ENCODE measurements at places on chromosomes 2 and 18.

DNA sequence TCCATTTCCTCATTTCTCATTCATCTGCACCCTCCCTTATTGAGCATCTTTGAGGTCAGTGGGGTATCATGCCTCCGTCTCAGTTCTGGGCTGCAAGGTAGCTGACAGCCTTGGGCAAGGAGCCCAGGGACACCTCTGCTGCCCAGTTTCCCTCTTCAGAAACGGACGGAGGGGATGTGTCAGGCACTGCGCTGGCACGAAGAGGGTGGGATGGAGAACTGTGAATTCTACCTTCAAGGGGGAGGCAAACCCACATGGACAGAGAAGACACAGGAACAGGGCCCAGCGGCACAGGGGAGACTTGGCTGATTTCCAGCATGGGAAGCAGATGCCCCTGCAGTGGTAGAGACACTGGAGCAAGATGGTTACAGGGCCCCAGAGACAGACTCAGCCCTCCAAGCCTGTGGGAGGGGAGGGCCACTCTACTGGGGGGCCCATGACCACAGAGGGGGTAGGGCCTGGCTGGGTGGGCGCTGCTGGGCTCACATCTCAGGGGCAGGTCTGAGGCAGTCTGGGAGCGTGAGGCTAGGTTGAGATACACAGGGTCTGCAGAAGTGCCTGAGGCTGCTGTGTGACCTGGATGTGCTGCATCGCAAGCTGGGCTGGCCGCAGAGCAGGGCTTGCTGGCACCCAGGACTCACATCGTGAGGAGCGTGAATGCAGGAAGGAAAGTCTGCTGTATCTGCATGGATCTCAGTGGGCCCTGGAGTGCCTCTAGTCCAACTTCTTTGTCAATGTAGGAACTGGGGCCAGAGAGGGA lies 92.3 kb downstream of the HS1BP3 start:
- no peak overlapping the region for H3K27ac ChIP-seq
- no peaks in the 10 kb centered on the region for H3K36me3 ChIP-seq
- no peak overlapping the region for H3K4me3 ChIP-seq
- H3K4me1 ChIP-seq, result no peaks in the 10 kb centered on the region
- DNase-seq, result no peak

DNA sequence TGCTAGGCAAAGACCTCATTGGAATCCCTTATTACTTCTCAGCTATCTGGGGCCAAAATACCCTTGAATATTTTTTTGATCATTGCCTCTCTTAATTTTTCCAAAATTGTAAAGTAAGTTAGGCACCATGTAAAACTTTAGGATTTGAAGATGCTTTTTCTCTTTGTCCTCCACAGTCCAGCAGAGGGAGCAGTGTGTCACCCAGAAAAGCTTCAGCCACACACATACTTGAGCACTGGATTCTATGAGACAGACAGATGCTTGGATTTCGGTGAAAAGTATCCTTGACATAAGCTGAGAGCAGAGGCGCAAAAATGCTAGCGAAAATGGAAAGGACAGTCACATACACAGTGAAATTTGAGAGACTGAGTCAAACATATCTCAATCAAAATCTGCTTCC lies 74.7 kb upstream of the KCNJ3 start:
- no peak overlapping the region for H3K4me3 ChIP-seq
- H3K4me1 ChIP-seq, result no peaks in the 10 kb centered on the region
- no peak for DNase-seq
- no peaks in the 10 kb centered on the region for H3K36me3 ChIP-seq
- no peaks in the 10 kb centered on the region for H3K27me3 ChIP-seq
- H3K27ac ChIP-seq, result no peak overlapping the region

DNA sequence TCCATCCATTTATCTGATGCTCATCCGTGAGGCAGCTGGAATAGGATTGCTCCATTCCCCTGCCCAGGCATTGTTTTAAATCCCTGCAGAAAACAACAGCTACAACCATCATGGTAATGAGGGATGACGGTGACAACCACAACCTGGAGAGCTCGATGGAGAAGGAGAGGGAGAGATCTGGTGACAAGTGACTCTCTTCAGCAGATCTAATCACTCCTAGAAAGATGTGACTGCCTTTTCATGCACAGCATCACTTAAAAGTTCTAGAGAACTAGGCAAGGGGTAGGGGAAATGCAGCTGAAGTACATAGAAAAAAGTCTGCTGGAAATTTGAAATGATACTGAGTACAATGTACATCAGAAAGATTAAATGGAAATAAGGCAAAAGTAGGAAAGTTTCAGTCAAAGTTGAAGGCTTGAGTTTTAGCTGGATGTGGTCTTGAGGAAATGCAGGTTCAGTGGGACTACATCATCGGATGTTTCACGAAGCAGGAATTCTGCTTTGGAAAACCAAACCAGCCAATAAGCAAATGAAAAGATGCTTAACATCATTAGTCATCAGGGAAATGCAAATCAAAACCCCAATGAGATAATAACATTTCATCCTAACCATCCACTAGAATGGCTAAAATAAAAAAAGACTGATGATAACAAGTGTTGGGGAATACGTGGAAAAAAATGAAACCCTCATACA lies 6.8 kb upstream of the ARHGAP25 start:
- no peak for DNase-seq
- no peaks in the 10 kb centered on the region for H3K36me3 ChIP-seq
- H3K27ac ChIP-seq, result no peak overlapping the region

DNA sequence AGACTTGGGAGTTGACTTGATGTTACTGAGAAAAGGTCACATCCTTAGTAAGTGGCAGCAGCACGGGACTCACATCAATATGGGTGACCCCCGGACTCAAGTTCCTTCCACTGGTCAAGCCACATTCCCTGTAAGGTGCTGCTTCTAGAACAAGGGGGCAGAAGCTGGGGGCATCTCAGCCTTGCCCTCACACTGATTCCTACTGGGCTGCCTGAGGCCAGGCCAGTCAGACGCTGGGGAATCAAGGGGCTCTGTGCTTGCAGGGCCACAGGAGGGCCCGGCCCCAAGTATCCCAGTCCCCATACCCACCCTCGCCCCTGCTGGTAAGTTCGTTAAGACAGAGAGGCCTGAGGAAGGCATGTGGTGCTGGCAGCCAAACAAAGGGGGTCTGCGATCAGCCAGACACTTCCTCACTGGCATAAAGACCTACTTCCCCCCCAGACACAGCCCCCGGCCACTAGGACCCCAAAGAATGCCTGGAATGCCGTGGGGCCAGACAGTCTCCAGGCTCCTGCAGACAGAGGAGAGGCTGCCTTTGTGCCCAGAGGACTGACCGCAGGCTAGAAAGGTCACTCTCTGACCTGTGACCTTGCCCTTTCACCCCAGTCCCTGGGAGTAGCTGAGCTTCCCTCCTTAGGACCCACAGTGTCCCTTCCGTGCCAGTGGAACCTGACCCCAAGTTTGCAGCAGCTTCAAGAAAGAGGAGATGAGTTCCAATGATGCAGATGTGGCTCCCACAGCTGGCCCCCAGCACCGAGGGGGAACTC lies 83.6 kb downstream of the HS1BP3 start:
- H3K27me3 ChIP-seq, result no peaks in the 10 kb centered on the region
- no peak overlapping the region for H3K4me3 ChIP-seq
- H3K4me1 ChIP-seq, result peaks cover 3% of the 10 kb centered on the region
- no peak for DNase-seq
- no peaks in the 10 kb centered on the region for H3K36me3 ChIP-seq

- no peak overlapping the region for H3K4me3 ChIP-seq
- DNase-seq, result no peak
- H3K4me1 ChIP-seq, result peaks cover 3% of the 10 kb centered on the region
- H3K36me3 ChIP-seq, result no peaks in the 10 kb centered on the region
- no peak overlapping the region for H3K27ac ChIP-seq
Observed at GRCh38 chr2:12223732-12224131, 477.3 kb downstream of the LPIN1 start.

- H3K27ac ChIP-seq, result no peak overlapping the region
- no peaks in the 10 kb centered on the region for H3K36me3 ChIP-seq
- no peaks in the 10 kb centered on the region for H3K27me3 ChIP-seq
- H3K4me1 ChIP-seq, result peaks cover 2% of the 10 kb centered on the region
- DNase-seq, result no peak
Observed at GRCh38 chr2:62287899-62288880, 92.3 kb downstream of the B3GNT2 start.

DNA sequence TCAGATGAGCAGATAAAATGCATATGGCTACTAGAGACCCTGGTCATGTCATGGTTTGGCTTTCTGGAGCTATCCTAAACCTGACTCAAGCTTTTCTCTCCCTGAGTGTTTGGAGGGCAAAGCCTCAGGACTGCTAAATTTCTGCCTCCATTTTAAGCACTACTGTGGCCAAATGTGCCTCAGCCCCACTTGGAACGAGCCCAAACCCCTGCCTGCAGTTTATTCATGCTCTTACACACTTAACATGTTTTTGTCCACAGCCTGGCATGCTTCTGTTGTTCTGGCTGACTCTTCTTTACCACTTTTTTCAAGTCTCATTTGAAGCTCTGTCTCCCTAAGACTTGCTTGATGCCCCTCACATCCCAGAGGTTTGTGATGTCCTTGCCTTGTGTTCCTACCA lies 24.7 kb downstream of the MGAT5 start:
- no peak overlapping the region for H3K4me3 ChIP-seq
- H3K4me1 ChIP-seq, result no peaks in the 10 kb centered on the region
- H3K27ac ChIP-seq, result no peak overlapping the region
- H3K27me3 ChIP-seq, result no peaks in the 10 kb centered on the region
- H3K36me3 ChIP-seq, result no peaks in the 10 kb centered on the region
- no peak for DNase-seq

- H3K36me3 ChIP-seq, result no peaks in the 10 kb centered on the region
- no peak for DNase-seq
- no peak overlapping the region for H3K4me3 ChIP-seq
- no peaks in the 10 kb centered on the region for H3K4me1 ChIP-seq
- H3K27me3 ChIP-seq, result no peaks in the 10 kb centered on the region
Observed at GRCh38 chr2:158586491-158586890, 129.7 kb downstream of the PKP4 start.

DNA sequence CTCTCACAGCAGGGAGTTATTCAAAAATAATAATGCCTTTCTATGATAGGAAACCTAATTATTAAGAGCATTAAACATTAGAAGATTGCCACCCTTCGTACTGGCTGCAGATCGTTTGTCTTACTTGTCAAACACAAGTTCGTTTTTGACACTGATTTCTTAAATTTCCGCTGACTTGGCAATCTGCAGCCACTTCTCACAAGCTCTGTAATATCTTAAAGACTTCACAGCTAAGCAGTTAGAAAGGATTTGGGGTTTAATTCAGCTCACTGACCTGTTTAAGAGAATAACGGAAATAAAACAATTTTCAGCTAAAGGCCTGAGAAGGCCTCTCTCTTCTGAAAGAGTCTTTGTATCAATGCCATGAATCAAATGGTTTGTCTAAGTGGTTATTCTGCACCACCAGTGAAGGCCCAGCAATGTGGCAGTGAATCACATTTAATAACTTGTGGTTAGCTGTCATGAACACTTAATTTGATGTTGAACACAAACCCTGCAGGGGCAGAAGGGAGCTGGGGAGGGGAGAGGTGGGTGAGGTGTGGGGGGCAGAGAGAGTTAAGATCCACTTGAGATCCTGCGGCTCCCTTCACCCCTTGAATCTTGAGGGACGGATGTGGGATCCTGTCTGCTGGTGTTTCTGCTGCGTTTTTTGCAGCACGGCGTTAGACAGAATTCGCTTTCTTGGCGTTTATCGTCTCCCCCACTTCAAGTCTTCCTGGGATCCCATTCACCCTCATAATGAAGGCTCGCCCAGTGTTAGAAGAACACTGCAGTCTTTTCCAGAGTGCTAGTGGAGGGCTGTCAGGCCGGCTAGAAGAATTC lies 145.4 kb upstream of the SATB2 start:
- no peak overlapping the region for H3K27ac ChIP-seq
- H3K4me3 ChIP-seq, result no peak overlapping the region
- H3K4me1 ChIP-seq, result no peaks in the 10 kb centered on the region
- DNase-seq, result no peak

- no peaks in the 10 kb centered on the region for H3K27me3 ChIP-seq
- H3K4me1 ChIP-seq, result no peaks in the 10 kb centered on the region
- H3K4me3 ChIP-seq, result no peak overlapping the region
- no peak overlapping the region for H3K27ac ChIP-seq
Observed at GRCh38 chr2:64040161-64040560, 20.9 kb upstream of the VPS54 start.

- H3K4me3 ChIP-seq, result no peak overlapping the region
- no peaks in the 10 kb centered on the region for H3K27me3 ChIP-seq
- H3K4me1 ChIP-seq, result no peaks in the 10 kb centered on the region
- no peak for DNase-seq
- no peak overlapping the region for H3K27ac ChIP-seq
- no peaks in the 10 kb centered on the region for H3K36me3 ChIP-seq
Observed at GRCh38 chr2:22901471-22902179, 483.4 kb upstream of the KLHL29 start.

GRCh38 chr2:175599966-175600831 lies 401.9 kb downstream of the LNPK start:
- H3K4me3 ChIP-seq, result no peak overlapping the region
- no peak for DNase-seq
- no peaks in the 10 kb centered on the region for H3K4me1 ChIP-seq
- H3K27ac ChIP-seq, result no peak overlapping the region

- H3K27ac ChIP-seq, result no peak overlapping the region
- H3K4me3 ChIP-seq, result no peak overlapping the region
- no peak for DNase-seq
- no peaks in the 10 kb centered on the region for H3K4me1 ChIP-seq
- H3K27me3 ChIP-seq, result no peaks in the 10 kb centered on the region
Observed at GRCh38 chr2:1662606-1663180, 81.6 kb downstream of the PXDN start.

GRCh38 chr2:74290066-74290465 lies 53.1 kb downstream of the SLC4A5 start:
- H3K4me1 ChIP-seq, result no peaks in the 10 kb centered on the region
- H3K36me3 ChIP-seq, result no peaks in the 10 kb centered on the region
- H3K4me3 ChIP-seq, result no peak overlapping the region
- H3K27me3 ChIP-seq, result no peaks in the 10 kb centered on the region
- no peak for DNase-seq

- DNase-seq, result no peak
- no peak overlapping the region for H3K27ac ChIP-seq
- no peaks in the 10 kb centered on the region for H3K4me1 ChIP-seq
- no peak overlapping the region for H3K4me3 ChIP-seq
Observed at GRCh38 chr18:9244376-9244775, 90.2 kb upstream of the TWSG1 start.

Data from ascending aorta (tissue), 2 donors.